ENCODE measurements at places on chromosomes 1 and 21. TPM values are rescaled to one million over a fixed set of nuclear protein-coding genes. Genes with fewer than 3 reads are reported as not detected.

- peak; percentile 64 for DNase-seq
These were observed 1.6 kb upstream of the SH3D21 start for GRCh38 chr1:36304521-36304920.

- no peak for DNase-seq
These were observed 113.5 kb downstream of the OMA1 start for GRCh38 chr1:58432851-58433668.

DNA sequence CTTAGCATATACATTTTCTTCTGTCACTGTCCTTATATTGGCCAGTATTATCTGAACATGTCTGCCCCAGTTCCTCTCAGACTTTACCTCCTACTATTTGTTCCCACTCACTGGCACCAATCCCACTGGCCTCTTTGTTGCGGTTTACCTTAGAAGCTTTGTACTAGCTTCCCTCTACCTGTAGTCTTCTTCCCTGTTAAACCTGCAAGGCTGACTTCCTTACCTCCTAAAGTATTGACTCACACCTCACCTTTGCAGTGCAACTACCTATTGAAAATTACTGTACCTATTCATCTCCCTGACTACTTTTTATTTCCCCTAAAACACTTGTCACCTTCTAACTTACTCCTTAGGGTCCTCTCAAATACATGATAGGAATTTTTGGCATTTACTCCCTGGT is 111.1 kb downstream of the CLEC20A start:
- DNase-seq = no peak

- DNase-seq = no peak
These were observed 10.0 kb downstream of the ECHDC2 start for GRCh38 chr1:52911541-52911940.

DNA sequence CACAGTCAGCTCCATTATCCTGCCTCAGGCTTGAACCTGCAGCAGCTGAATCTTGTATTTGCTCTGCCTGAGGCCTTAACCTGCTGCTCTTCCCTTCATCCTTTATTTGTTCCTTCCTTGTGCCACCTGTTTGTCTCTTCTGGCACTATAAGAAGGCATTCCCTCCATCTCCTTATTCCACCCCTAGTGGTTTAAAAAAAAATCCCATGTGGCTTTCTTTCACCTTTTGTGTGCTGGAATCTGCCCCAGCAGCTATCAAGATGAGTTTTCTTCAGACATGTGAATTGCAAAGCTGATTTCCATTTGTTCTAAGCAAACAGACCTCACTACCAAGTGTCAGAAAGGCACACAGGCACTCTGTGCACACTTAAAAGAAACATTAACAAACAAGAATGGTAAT is 294.6 kb downstream of the TTLL7 start:
- DNase-seq = no peak

DNA sequence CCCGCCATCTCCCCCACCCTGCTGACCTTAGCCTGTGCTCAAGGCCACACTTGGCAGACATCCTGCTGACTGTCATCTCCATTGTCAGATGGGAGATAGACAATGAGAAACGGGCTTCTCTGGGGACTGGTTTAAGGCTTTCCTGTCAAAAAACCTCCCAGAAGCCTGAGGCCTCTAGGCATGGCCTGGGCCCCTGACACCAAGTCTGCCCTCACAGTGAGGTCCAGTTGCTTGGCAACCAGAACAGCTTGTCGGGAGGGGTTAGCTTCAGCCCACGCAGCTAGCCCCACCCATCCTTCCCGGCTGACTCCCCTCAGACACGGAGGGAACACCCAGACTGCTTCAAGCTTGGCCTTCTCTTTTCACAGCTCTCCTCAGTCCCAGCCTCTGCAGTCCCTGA is 11.0 kb downstream of the PLEKHA6 start:
- no peak for DNase-seq

- DNase-seq = no peak
These were observed 145.0 kb downstream of the PATJ start for GRCh38 chr1:61887076-61887867.

GRCh38 chr1:73914951-73915350 is 283.0 kb downstream of the LRRIQ3 start:
- DNase-seq = no peak

GRCh38 chr1:3762151-3762872 is 10.1 kb downstream of the CCDC27 start:
- no peak for DNase-seq

GRCh38 chr1:225767634-225768540 is 9.7 kb upstream of the SRP9 start:
- DNase-seq = peak; percentile 80

DNA sequence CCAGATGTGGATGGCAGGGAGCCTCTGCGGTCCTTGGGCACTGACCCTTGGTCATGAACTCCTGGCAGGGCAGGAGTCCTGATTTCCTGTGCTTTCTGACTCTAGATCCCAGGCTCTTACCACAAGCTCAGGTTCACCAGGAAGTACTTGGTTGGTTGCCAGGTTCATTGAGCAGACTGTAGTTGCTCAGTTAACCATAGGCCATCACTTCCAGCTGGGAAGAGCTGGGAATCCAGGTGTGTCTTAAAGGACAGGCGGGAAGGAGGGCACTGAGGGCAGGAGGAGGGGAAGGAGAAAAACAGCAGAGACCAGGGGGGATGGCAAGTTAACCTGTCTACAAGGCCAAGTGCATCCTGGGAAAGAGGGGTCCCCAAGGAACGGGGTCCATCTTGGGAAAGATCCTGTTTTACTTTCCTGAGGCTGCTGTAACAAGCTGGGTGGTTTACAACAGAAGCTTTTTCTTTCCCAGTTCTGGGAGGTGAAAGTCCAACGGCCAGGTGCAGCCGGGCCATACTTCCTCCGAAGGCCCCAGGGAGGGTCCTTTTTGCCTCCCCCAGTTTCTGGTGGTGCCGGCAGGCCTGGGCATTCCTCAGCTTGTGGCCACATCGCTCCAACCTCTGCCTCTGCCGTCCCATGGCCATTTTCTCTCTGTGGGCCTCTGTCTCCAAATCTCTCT is 11.6 kb downstream of the KCNAB2 start:
- no peak for DNase-seq

Gene DFFB
- total RNA-seq = 8.5 TPM

Gene TAS1R1
- total RNA-seq = not detected

Gene OR2L5
- not detected for total RNA-seq

Gene HMGN1
- 170 TPM for total RNA-seq

Gene RGS16
- 12.0 TPM for total RNA-seq

Measured in upper lobe of right lung (tissue), 1 donor.